ENCODE measurements at places on chromosomes 6 and 20.
A peak's percentile ranks its signal among the peaks of the same experiment; 100 is the strongest.

DNA sequence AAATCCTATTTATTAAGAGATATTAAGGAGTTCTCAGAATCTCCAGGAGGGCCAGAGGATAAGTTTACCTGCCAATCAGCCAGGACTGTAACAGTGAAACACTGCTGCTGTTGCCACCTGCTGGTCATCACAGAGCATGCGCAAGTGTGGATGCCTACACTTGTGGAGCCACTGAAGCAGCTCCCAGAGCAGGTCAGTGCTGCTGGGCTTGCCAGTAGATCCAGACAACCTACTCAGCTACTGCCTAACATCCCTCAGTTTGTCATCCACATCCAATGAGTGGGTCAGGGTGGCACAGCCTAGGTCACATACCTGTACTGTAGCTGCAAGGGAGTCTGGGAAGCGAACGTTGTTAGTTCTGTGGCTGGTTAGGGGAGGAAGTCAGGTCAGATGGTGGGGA lies 18.3 kb upstream of the NHSL1 start:
- DNase-seq, result peak; percentile 28

DNA sequence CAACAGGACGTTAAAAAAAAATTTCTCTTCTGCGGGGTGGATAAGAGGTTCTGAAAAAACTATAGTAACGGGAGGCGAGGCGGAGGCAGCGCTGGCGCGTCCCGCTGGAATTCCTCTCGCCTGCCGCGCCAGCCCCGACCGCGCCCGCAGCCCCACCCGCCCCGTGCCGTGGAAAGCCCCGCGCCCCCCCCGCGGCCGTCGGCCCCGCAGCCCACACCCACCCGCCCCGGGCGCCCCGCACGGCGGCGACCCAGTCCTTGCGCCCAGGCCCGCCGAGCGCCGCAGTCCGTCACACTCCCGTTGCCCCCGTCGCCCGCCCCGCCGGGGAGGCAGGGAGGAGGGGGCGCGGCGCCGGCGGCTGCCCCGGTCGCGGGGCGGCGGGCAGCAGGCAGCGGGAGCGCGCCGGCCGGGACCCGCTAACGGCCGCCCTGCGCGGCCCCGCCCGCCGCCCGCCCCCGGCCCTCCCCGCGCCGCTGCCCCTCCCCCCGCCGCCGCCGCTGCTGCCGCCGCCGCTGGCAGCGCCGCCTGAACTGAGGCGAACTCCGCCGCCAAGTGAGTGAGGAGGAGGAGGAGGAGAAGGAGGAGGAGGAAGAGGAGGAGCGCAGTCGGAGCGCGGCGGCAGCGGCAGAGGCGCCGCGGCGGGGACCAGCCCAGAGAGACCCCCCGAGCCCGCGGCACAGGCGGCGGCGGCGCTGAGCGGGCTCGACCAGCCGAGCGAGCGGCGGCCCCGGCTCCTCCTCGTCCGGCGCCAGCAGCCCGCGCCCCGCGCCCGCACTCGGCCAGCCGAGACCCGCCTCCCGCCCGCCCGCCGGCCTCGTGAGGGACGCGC lies at the start of gene QKI:
QKI (plus strand) TSS at position 602 of the 829 bp plus-strand sequence. CDS start 476 bp downstream, outside the sequence.
- DNase-seq, result peak; percentile 77

DNA sequence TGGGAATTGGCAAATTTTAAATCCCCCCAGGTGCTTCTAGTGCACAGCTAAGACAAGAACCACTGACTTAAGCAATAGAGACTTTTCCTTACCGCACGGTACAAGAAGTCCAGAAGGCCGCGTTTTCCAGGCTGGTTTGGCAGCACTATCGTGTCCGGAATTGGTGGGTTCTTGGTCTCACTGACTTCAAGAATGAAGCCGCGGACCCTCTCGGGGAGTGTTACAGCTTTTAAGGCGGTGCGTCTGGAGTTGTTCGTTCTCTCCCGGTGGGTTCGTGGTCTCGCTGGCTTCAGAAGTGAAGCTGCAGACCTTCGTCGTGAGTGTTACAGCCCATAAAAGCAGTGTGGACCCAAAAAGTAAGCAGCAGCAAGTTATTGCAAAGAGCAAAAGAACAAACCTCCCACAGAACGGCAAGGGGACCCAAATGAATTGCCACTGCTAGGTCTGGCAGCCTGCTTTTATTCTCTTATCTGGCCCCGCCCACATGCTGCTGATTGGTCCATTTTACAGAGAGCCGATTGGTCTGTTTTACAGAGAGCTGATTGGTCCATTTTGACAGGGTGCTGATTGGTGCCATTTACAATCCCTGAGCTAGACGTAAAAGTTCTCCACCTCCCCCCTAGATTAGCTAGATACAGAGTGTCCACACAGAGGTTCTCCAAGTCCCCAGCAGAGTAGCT lies 264.5 kb downstream of the PREX1 start:
- no peak for DNase-seq

- DNase-seq, result no peak
Measured at GRCh38 chr6:147560670-147561069, 52.2 kb downstream of the SAMD5 start.

- no peak for DNase-seq
Measured at GRCh38 chr6:20600831-20601230, 66.6 kb downstream of the CDKAL1 start.

DNA sequence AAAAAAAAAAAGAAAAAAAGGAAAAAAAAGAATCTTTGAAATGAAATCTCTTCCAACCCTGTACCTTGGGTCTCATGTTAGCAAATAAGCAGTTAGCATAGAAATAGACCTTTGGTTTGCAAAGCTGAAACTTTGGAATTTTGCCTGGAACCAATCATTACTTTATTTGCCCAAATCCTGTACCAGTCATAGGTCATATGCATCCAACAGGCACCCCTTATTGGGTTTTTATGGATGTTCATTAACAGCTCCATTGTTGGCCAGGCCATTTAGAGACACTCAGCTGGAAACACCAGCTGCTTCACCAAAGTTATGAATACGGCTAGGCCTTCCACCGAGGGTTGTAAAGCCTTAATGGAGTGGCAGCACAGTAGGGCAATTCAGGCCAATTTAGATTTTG lies 53.0 kb downstream of the ALDH8A1 start:
- DNase-seq, result no peak

DNA sequence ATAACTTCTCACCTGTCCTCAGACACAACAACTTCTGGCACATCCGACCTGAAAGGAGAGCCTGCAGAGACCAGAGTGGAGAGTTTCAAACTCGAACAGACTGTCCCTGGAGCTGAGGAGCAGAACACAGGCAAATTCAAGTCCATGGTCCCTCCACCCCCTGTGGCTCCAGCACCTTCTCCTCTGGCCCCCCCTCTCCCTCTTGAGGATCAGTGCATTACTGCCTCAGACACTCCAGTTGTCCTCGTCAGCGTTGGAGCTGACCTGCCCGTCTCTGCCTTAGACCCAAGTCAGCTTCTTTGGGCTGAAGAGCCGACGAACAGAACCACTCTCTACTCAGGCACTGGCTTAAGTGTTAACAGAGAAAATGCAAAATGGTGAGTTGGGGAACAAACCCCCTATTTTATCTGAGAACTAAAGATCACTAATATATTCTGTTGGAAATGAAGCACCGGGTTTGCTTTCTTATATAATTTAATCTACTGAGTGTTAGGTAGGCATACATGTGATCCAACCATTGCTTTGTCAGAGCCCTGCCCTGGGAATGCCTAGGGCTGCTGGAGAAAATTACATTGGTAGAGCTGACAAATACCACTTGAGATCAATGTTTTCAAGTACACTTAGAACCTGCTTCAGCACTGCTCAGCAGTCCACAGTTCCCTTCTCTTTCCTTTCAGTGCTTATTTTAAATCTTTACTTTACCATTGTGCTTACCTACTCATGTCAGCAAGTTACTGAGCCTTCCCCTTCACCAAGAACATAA lies 77.5 kb upstream of the LTV1 start:
- no peak for DNase-seq

DNA sequence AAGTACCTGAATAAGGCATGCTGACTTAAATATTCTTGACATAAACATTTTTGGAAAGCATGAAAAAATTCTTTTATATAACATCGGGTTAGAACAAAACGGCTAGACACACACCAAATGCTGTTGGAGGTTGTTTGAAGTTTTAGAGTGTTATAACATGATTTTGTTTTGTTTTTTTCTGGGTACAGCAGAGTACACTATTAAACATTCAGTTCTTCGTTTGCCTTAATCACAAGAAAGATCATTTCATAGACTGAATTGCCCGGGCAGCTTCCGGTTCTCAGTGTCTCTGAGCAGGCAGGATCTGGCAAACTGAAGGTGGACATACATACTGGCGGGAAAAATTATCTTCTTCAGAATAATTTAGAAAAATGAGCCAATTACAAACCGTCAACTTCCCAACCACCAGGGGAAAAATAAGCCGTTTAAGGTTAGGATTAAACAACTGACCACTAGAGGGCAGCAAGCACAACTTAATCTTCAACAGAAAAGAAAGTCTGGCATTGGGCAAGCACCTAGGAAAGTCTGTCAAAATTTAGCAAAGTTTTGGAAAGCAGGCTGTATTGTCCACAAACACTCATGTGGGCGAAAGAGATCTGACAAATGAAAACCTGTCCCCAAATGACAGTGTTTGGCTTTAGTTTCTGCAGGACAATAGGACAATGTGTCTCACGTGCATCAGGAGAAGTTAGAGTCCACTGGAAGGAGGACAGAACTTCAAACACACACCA lies 15.0 kb downstream of the ZNF217 start:
- DNase-seq, result no peak

DNA sequence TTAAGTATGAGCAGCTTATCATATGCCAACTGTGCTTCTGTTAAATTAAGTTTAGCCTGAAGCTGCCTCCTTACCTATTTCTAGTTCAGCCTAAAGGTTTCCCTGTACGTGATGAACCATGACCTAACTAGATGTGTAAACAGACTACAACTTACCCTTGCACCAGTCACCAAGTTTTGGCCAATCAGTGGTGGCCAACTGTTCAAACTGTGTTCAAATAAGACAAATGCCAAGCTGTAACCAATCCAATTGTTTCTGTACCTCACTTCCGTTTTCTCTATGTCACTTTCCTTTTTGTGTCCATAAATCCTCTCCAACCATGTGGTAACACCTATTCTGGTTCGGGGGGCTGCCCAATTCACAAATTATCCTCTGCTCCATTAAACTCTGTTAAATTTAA lies 6.0 kb upstream of the SLC2A10 start:
- no peak for DNase-seq

DNA sequence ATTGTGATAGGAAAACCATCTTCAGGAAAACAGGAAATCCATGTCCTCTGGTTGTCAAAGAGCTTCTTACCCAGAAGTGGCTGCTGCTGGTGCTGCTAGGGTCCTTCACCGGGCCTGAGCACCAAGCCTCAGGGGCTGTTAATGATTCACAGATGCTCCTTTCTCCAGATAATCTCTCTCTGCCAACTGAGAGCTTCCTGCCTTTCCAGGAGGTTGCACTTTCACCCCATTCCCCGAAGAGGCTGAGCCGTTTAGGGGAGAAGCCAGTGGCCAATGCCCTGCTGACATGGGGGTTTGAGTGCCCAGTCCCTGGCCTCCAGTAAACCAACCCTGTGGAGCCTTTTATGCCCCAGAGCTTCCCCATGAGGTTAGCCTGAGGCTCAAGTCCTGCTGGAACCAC lies 122.4 kb downstream of the CBLN4 start:
- DNase-seq, result no peak

- DNase-seq, result no peak
Measured at GRCh38 chr6:147205690-147206600, 1.7 kb downstream of the STXBP5 start.

DNA sequence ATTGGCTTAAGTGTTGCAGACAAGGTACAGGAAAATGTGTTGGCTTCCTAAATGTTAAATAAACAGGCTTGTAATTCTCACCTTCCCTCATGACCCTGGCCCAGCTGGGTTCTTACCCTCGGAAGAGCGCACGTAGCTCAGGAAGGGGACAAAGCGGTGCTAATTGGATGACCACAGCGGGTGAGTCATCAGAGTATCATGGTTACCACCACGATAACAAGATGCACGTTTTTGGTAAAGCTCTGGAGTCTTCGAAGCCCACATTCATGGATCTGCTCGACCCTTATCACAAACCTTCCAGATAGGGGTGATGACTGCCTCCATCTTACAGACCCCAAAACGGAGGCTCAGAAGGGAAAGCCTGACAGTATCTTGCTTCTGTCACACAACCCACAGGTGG lies 32.8 kb downstream of the APCDD1L start:
- DNase-seq, result no peak

GRCh38 chr6:78605909-78606446 lies 261.4 kb upstream of the IRAK1BP1 start:
- DNase-seq, result no peak

DNA sequence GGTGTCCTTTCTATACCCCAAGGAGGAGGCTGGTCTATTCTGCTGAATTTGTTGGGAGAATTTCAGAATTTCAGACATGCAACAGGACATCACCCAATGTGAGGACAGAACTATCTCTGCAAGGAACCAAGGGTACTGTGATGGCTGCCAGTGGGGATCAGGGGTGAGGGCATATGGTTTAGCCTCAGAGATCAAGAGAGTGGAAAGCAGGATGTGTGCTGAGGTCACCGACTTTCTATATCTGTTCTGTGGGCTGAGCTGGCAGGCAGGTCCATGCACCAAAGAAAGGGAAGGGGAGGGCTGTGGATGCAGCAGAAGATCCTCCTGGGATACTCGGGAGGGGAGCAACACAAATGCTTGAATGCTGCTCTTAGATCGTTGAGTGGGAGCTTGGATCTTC lies 28.8 kb downstream of the MYT1 start:
- no peak for DNase-seq

- peak; percentile 70 for DNase-seq
Measured at GRCh38 chr6:31769684-31770371, 7.3 kb downstream of the VWA7 start.

- peak; percentile 52 for DNase-seq
Measured at GRCh38 chr6:43724914-43725642, 37.5 kb upstream of the MRPS18A start.

- no peak for DNase-seq
Measured at GRCh38 chr6:7705483-7705882, 20.4 kb upstream of the BMP6 start.

- DNase-seq, result peak; percentile 82
Measured at GRCh38 chr6:37210313-37210968, 40.5 kb downstream of the PIM1 start.

DNA sequence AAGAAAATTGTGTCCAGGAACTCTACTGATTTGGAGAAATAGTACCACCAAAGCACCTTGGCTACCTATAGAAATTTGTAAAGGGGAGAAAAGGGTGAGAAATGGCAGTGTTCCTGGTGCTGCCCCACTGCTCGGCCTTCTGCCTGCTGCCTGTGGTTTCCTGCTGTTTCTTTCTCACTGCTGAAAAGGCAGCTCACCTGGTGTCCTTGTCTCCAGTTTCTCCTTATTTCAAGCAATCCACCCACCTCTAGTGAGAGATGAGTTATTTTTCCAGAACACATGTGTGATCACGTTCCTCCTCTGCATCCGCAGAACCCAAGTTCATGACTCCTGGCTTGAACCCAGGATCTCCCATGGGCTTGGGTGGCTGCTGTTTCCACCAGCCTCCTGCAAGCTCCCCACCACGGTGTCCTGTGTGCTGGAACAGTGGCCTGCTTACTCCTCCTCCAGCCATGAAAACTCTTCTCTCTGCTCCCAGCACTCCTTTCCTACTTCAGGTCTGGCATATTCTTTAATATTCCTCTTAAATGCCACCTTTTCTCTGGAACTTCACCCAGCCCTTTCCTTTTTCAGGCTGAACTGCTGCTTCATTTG lies 48.9 kb downstream of the ELOVL2 start:
- DNase-seq, result no peak

GRCh38 chr20:19244291-19244690 lies 31.8 kb downstream of the SLC24A3 start:
- DNase-seq, result no peak

- DNase-seq, result no peak
Measured at GRCh38 chr6:47256361-47256760, 53.3 kb downstream of the TNFRSF21 start.

GRCh38 chr20:49132995-49133478 lies 55.1 kb downstream of the STAU1 start:
- no peak for DNase-seq

- no peak for DNase-seq
Measured at GRCh38 chr6:5325173-5325572, 63.9 kb downstream of the FARS2 start.

All from stimulated activated CD4-positive, alpha-beta T cell treated with anti-CD3 and anti-CD28 coated beads, Interleukin-1b, Interleukin-23, amount 100 ng/mL, for 4 hours (primary cell).